ENCODE measurements at places on chromosomes 1 and 21.

GRCh38 chr1:87089823-87090222, 175.4 kb downstream of the HS2ST1 start:
- no peak for DNase-seq

GRCh38 chr1:59199719-59200376, 97.0 kb upstream of the FGGY start:
- DNase-seq: no peak

DNA sequence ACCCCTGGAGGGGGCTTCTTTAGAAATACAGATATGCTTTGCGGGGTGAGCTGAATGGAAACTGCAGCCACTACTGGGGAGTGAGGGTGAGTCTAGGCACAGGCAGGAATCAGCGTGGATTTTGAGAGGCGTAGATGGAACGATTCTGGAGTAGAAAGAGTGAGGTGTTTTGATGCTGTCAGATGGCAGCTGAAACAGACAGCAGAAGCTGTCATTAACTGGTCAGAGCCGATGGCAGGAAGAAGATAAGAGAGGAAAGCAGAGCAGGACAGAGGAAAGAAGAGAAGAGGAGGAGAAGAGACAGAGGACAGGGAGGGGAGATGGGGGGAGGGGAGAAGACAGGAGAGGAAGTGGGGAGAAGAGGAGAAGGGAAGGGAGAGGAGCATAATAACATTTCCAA, 138.5 kb downstream of the LRIG2 start:
- DNase-seq: no peak

DNA sequence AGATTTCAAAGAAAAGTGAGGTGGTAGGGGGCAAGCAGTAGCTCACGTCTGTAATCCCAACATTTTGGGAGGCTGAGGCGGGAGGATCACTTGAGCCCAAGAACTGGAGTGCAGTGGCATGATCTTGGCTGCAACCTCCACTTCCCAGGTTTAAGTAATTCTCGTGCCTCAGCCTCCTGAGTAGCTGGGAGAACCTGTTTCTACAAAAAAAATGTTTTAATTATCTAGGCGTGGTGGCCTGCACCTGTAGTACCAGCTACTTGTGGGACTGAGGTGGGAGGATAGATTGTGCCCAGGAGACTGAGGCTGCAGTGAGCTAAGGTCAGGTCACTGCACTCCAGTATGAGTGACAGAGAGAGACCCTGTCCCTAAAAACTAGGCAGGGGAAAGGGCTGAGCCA, 2.6 kb upstream of the TSPAN1 start:
- DNase-seq: no peak

DNA sequence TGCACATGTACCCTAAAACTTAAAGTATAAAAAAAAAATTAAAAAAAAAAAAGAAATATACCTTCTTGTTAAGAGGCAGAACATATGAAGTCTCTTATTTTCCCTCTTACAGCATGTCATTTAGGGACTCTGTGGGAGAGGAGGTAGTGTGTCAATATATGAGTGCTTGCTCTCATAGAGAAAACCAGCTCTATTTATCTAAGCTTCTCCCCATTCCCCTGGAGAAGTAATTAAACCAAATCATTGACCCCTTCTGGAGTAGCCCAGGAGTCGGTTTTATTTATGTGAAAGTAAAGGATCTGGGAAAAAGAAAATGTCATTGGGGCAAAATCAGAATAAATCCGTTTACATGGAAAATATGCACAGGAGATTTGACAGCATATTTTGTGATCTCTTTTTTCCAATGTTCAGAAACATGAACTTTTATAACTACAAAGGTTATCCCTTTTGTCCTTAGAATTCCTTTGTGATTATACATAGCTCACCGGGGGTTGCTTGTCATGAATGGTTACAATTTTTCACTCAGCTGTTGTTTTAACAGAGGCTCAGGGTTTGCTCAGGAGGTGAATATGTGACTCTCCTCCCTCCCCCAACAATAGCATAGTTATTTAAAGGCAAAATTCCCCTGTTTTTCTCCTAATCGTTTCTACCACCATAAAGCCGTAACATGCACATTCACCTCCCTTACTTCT, 114.5 kb upstream of the C1orf21 start:
- DNase-seq: no peak
